ENCODE measurements at places on chromosomes 2 and 18.

- peak; percentile 46 for DNase-seq
These were observed 45.1 kb downstream of the SLC9A2 start for GRCh38 chr2:102664471-102664909.

DNA sequence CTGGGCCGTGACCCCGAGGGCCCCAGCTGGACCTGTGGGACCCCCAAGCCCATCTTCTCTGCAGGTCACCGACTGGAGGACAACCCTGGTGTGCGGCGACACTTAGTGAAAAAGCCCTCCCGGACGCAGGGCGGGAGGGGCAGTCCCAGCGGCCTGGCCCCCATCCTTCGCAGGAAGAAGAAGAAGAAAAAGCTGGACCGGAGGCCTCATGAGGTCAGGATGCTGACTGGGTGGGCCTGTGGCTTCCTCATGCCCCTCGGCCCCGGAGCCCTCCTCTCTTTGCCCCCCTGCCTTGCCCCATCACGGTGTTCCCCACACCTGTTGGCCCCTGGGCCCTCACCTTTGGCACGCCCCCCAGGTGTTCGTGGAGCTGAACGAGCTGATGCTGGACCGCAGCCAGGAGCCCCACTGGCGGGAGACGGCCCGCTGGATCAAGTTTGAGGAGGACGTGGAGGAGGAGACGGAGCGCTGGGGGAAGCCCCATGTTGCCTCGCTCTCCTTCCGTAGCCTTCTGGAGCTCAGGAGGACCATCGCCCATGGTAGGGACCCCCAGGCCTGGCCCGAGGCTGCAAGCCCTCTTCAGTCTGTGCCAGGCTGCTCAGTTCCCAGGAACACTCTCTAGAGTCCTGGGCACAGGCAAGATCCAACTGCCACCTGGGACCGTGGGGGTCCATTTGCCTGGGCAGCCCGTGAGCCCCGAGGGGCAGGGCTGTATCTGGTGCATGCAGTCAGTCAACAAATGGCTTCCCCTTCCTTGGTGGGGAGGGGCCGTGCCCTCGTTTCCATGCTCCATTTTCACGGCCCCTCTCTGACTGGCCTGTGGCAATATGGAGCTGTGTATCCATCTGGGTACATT, 4.7 kb downstream of the SLC4A3 start:
- no peak for DNase-seq

GRCh38 chr2:11872247-11872947, 126.0 kb downstream of the LPIN1 start:
- DNase-seq = no peak

GRCh38 chr2:224915136-224915535, 127.1 kb downstream of the DOCK10 start:
- DNase-seq = no peak

GRCh38 chr18:49546719-49547273, 15.1 kb upstream of the LIPG start:
- DNase-seq = no peak

- no peak for DNase-seq
These were observed 140.2 kb downstream of the BCL11A start for GRCh38 chr2:60413069-60413813.

DNA sequence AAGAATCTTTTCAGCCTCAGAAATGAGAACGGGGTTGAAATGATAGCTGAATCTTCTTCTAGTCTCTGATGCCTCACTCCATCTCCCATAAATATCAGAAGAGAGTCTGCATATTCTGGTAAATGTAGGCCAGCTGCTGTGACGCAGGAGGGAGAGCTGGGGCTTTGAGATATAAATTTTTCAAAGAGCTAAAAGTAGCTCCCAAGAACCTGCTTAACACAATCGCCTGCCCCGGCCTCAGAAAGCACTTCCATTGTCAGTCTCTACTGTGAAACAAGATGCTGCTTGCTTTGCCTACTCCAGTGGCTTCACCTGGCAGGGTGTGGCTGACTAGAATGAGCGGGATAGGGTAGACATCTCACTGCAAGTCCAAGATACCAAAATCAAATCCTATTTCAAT, 105.0 kb upstream of the CCDC150 start:
- no peak for DNase-seq

GRCh38 chr18:37309059-37309458, 256.5 kb downstream of the CELF4 start:
- DNase-seq = no peak

DNA sequence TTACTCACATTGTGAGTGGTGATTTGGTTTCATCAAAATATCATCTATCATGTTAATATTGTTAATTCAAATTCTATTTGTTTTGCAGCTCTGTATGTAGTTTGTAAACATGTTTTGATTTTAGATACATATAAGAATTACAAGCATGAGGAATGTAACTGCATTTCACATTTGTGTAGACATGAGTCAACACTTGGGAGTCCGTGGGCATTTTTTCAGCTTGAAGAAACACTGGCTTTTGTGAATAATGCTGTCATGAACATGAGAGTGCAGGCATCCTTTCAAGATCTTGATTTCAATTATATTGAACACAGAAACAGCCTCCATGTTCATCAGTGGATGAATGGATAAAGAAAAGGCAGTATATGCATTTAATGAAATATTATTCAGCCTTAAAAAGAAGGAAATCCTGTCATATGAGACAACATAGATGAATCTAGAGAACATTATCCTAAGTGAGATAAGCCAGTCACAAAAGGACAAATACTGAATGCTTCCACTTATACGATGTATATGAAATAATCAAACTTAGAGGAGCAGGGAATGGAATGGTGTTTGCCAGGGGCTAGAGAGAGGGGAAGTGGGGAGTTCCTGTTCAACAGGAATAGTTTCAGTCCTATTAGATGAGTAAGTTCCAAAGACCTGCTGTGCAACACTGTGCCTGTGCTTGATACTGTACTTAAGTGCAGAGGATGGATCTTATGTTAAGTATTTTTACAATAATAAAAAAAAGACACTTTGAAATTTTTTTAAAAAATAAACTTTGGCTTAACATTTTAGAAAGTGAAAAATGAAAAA, 194.9 kb downstream of the LRATD1 start:
- no peak for DNase-seq

- DNase-seq = no peak
These were observed 37.5 kb downstream of the SLC5A7 start for GRCh38 chr2:108023776-108024175.

Data from stimulated activated CD4-positive, alpha-beta T cell treated with anti-CD3 and anti-CD28 coated beads, Interleukin-4, amount 100 ng/mL, for 48 hours (primary cell).